Endodermal cell (in vitro differentiated cells): ENCODE measurements at places on chromosomes 5 and 9.

GRCh38 chr5:39177631-39177964 lies 41.8 kb downstream of the FYB1 start:
- no peak for DNase-seq

GRCh38 chr5:180816608-180817534 lies 14.3 kb upstream of the MGAT1 start:
- DNase-seq: peak; percentile 32

DNA sequence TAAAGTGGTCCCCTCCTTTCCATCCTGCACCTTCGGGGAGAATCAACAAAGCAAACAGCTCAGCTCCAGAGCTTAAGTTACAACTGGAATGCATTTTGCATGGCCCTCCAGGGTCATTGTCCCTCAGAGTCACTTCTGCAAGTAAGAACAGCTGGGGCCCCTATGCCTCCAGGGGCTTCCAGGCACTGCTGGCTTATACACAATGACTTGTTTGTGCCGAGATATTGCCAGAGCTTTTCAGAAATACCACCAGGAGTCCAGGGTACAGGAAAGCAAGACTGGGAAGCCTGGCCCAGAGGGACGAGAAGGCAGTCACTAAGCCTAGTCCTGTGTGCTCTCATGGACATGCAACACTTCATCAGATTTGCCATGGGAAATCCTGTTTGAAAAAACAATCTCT lies 11.3 kb downstream of the FRMD3 start:
- DNase-seq: no peak

DNA sequence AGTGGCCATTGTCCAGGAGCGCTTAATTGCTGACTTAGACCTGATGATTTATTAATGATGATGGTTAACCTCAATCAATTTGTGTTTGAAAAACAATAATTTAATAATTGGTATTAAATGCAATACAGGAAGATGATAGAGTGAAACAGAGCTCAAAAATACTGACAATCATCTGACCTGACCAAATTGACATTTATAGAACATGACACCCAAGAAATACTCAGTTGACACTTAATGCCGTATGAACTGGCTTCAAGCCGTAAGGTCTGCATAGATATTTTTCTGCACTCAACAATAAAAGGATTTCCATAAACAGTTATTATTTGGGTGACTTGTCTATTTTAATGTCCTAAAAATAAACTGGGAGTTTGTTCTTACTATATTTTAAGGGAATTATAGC lies 159.2 kb downstream of the TRIO start:
- DNase-seq: no peak

- no peak for DNase-seq
These were observed 275.3 kb downstream of the GADD45G start for GRCh38 chr9:89880161-89880560.

DNA sequence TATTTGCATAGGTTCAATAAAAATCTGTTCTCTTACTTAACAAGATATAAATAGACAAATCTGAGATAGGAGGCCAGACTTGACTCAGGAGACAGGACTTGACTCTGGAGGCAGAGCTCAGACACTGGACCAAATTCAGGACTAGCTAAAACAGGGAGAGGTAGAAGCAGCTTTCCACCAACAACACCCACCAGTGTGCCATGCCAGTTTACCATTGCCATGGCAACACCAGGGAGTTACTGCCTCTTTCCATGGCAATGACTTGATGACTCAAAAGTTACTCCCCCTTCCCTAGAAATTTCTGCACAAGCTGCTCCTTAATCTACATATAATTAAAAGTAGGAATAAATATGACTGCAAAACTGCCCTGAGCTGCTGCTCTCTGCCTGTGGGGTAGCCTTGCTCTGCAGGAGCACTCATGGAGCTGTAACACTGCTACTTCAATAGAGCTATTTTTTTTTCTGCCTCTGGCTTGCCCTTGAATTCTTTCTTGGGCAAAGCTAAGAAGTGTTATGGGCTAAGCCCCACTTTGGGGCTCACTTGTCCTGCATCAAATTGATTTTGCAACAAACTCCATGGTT lies 473.0 kb downstream of the PLK2 start:
- no peak for DNase-seq
